ENCODE measurements at places on chromosomes 2 and 18.

- DNase-seq, result no peak
Observed at GRCh38 chr2:140178234-140178633, 1398.0 kb upstream of the NXPH2 start.

DNA sequence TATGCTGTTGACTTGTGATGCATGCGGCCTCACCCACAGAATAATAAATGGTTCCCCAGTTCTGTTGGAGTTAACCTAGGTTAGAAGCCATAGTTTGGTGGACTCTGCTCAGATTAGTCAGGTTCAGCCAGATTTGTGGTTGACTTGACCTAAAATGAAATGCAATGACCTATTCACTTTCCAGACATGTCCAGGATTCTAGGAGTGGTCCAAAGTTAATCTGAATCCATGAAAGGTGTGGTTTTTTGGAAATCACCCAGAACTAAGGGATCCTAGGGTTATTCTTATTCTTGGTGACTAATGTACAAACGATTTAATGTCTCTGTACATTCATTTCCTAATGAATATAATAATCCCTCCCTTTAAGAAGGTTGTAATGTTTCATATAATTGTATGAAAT, 88.9 kb upstream of the RBBP8 start:
- DNase-seq, result no peak

- DNase-seq, result no peak
Observed at GRCh38 chr2:56077359-56077915, 106.4 kb upstream of the CCDC85A start.

GRCh38 chr2:104164721-104165252, 689.1 kb upstream of the POU3F3 start:
- no peak for DNase-seq

- no peak for DNase-seq
Observed at GRCh38 chr2:9002313-9002636, 1.2 kb downstream of the MBOAT2 start.

DNA sequence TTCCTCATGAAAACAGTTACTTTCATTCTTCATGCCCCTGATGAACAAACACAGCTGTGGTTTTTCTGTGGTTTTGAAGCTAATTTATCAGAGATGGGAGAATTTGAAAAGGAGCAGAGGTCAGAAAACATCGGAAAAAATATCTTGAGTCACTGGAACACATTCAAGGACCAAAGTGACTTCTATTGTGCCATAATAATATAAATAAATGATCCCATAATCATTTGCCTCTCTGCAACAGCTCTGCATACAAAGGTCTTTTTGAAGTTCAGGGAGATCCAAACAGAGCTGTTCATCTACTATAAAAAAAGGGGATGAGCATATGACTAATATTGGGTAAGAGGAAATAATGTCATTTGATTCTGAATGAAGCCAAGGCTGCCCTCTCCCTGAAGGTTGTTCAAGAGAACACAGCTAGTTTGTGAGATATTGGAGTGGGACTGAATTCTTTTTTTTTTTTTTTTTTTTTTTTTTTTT, 201.3 kb upstream of the GALNT5 start:
- DNase-seq, result no peak

DNA sequence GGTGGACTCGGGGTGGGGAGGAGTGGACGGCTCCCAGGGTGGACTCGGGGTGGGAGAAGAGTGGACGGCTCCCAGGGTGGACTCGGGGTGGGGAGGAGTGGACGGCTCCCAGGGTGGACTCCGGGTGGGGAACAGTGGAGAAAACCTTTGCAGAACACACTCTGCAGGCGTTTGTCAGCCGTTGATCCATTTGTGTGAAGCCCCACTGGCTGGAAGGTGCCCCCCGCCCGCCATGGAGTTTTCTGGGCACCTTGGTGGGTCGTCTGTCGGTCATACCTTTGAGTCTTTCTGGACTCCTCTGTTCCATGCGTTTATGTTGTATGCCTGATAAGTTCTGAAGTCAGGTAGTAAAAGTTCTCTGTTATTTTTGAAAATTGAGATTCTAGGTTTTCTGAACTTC, 12.5 kb downstream of the CTDP1 start:
- no peak for DNase-seq

DNA sequence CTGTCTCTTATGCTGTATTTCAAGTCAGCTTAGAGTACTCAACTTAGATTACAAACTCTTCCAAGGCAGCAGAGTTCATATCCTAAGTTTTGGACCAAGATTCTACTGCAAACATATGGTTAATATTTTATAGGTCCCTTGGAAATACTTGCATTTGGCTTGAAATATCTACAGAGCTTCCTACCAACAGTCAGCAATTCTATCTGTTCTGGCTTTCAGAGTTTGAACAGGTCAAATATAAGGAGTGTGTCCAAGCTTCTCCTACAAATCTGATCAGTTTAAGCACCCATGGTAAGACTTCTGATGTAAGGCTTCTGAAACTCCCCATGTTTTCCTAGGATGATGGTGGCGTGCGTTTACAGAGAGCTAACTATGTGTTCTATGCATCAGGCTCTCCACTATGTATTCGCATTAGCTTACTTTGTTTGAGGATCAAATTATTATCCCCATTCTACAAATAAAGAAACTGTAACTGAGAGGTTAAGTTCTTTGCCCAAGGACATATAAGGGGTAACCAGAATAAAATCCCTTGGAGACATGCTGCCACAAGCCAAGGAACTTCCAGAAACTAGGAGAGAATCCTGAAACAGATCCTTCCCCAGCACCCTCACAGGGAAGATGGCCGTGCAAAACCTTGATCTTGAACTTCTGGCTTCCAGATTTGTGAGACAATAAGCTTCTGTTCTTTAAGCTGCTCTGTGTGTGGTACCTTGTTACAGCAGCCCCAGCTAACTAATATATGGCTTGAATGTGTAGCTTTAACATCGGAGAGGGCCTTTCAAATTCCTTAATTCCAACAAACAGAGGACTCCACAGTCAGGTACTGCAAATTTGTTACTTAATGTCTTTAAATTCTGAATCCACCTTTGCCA, 55.1 kb downstream of the ATP8B1 start:
- no peak for DNase-seq

- peak; percentile 34 for DNase-seq
Observed at GRCh38 chr2:42267530-42267929, 93.5 kb downstream of the COX7A2L start.

DNA sequence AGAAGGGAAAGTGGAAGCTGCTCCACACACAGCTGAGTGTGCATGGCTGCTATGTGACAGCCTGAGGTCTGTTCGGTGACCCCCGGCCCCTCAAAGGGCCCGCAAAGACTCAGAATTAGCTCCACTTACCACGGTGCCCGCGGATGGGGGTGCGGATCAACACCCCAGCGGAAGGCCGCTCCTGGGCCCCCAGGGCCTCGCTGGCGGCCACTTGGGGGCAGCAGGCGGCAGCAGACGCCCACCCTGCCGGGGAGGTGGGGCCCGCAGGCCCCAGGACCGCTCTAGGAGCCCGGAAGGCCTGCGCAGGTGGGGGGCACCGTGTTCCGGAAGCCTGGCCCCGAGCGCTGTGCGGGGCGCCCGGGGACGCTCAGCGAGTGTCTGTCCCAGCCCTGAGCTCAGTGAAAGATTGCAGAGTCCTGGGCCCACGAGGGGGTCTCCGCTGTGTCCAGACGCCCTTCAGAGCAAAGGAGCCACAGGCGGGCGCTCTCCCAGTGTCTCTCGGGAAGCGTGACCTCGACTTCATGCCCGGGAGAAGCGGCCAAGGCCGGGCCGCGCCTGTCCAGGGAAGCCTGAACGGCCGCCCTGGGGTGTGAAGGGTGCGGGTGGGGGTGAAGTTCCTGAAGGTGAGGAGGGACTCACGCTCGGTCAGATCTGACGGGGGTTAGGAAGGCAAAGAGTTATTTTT, 118.7 kb downstream of the VAPA start:
- peak; percentile 59 for DNase-seq

DNA sequence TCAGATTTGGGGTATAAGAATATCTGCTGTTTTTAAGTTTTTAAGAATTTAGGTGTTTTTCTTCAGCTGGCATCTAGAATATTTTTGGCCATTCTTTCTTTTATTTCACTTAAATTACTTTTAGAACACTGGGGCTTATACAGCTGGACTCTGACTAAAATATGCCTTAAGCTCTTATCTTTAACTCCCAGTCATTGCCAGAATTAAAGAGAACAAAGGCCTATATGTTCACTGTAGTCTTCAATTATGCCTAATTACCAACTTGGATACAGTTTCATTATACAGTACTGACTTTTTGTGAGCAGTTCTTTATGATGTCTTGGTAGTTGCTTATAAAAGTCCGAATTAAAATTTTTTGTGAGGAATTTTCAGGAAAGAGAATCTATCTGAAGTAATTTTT, 192.8 kb downstream of the ZNF407 start:
- no peak for DNase-seq

DNA sequence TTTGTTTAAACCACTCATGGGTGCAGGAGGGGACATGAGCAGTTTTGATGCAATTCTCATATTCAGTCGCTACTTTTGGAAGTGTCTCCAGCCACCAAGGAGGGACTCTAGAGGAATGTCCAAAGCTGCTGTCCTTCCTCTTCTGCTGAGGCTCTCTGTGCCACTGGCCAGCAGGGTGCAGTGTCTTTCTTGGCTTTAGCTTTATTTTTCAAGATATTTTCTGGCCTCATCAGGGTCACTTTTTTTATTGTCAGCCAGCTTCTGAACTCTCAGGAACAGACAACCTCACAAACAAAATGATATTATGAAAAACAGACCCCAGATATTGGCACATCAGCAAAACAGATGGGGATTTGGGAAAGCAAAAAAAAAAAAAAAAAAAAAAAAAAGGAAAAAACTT, 289.3 kb upstream of the ZSWIM2 start:
- no peak for DNase-seq

- DNase-seq, result no peak
Observed at GRCh38 chr2:174673876-174674275, 76.3 kb upstream of the WIPF1 start.

- no peak for DNase-seq
Observed at GRCh38 chr2:37812414-37812813, 112.7 kb upstream of the RMDN2 start.

DNA sequence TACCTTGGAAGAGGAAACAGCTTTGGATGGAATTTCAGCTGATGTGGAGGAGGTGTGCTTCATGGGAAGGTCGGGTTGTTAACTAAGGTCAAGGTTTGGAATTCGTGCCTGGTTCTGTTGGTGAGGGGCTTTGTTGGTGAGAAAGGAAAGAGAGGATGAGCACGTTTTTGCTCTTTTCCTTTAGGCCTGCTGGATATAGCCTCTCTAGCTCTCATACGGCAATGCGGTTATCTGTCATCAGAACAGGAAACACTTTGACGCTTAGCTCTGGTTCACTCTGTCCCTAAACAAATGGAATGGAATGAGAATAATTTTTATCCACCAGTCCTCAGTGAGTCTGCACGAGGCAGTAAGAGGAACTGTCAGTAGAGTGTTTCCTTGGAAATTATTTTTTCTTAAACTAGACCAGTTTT, 169.7 kb upstream of the NOSTRIN start:
- DNase-seq, result no peak

DNA sequence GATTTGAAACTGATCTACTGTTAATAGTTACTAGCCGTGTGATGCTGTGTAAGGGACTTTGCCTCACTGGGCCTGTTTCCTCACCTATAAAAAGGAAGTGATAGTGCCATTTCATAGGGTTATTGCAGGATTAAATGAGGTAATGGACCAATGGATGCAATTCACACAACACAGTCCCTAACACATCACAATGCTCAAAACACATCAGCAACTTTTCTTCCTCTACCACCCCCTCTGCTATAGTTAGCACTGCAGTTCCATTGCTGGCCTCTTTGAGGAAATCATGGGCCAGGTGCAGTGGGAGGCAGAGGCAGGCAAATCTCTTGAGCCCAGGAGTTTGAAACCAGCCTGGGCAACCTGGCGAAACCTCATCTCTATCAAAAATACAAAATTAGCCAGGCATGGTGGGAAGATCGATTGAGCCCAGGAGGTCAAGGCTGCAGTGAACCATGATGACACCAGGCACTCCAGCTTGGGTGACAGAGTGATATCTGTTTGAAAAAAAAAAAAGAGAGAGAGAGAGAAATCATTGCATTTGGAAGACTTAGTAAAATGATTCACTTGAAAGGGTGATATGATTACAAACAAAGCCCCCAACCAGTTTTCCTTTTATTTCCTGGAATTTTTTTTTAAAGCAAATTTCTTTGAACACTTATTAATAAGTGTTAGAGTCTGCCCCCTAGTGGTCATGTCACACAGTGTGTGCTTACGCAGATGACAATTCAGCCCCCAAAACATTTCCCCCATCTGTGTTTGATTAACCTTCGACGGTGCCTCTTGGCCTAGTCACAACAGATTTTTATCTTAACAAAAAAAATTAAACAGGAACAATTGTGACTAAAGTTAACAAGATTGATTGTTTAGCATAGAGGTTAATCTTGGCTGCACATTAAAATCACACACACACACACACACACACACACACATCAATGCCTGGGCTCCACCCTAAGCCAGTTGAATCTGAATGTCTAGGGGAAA, 88.6 kb upstream of the BCL11A start:
- DNase-seq, result peak; percentile 67

DNA sequence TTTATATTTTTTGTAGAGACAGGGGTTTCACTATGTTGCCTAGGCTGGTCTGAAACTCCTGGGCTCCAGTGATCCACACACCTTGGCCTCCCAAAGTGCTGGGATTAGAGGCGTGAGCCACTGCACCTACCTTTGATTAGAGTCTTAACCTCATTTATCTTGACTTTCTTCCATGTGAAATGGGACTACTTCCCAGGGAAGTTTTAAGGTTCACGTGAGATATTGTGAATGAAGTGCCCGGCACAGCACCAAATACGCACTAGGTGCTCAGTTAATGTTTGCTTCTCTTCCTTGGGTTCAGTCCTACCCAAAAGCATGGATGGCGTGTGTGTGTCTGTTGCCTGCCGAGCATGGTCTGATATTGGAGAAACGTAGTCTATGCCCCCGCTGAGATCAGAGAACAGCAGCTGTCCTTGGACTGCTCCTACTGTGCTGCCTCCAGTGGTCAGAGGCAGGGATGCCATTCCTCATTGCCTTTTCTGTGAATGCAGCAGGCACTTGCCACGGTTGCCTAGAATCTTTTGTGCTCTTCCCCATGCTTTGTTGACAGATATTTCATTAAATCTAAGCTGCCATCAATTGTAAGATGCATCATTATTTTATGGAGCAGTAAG, 12.3 kb upstream of the TFCP2L1 start:
- DNase-seq, result no peak

DNA sequence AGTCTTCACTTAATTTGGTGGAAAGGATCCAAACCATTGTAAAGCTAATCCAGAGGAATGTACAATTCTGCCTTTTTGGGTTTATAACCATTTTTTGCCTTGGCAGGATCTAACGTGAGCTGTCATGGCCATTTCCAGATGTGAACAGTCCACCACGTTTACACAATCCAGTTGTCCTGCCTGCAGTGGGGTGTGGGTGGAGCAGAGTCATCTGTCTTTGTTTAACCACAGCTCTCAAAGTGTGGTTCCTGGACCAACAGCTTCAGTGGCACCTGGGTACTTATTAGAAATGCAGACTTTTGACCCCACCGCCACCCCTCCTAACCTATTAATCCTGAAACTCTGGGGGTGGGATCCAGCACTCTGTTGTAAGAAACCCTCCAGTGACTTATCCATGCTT, 35.9 kb downstream of the FHOD3 start:
- no peak for DNase-seq

- no peak for DNase-seq
Observed at GRCh38 chr2:240795916-240796510, 24.0 kb downstream of the KIF1A start.

GRCh38 chr18:59145055-59145454, 5.4 kb downstream of the SEC11C start:
- no peak for DNase-seq

- DNase-seq, result no peak
Observed at GRCh38 chr2:118225666-118226065, 137.4 kb downstream of the INSIG2 start.

Data from natural killer cell (primary cell).